HTR-8/SVneo (cell line): ENCODE measurements at places on chromosomes 11 and 22.
A peak's percentile ranks its signal among the peaks of the same experiment; 100 is the strongest.

DNA sequence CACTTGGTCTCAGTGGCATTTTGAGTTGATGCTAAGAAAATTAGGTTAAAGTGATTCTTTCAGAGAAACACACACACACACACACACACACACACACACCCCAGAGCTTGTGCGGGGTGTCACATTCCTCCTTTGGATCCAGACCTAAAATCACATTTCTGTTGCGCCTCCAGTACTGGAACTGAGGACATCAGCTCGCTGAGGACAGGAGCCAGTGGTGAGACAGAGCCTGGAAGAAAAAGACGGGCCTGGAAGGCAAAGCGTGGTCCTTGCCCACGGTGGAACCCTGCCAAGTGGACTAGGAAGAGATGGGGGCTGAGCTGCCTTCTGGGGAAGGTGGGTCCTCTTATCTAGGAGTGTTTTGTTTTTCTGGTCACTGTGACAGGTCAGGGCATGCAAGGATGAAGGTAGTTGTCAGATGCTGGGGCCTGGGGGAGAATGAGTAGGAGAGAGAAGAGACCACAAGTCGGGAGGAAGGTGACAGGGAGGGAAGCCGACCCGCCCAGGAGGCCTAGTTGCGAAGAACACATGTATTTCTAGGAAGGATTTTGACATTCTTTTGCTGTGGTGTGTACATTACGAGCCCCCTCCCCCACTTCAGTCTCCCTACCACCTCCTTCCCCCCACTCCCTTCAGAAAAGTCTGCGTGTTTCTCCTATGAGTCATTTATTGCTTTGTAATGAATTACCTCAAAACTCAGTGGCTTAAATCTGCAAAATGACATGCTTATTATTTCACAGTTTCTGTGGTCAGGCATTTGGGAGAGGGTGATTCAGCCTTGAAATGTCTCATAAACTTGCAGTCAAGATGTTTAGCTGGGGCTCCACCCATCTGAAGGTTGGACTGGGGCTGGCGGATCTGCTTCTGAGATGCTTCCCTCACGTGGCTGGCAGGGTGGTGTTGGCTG lies 4.8 kb upstream of the ELFN2 start:
- peak; percentile 84 for DNase-seq

- no peak for DNase-seq
Observed at GRCh38 chr11:43853781-43854180, 26.9 kb upstream of the ALKBH3 start.

GRCh38 chr11:6251120-6251733 lies 8.4 kb upstream of the CCKBR start:
- peak; percentile 65 for DNase-seq

- DNase-seq: no peak
Observed at GRCh38 chr22:45880091-45880715, 96.8 kb downstream of the WNT7B start.

- no peak for DNase-seq
Observed at GRCh38 chr22:41551877-41552582, 7.8 kb upstream of the POLR3H start.

DNA sequence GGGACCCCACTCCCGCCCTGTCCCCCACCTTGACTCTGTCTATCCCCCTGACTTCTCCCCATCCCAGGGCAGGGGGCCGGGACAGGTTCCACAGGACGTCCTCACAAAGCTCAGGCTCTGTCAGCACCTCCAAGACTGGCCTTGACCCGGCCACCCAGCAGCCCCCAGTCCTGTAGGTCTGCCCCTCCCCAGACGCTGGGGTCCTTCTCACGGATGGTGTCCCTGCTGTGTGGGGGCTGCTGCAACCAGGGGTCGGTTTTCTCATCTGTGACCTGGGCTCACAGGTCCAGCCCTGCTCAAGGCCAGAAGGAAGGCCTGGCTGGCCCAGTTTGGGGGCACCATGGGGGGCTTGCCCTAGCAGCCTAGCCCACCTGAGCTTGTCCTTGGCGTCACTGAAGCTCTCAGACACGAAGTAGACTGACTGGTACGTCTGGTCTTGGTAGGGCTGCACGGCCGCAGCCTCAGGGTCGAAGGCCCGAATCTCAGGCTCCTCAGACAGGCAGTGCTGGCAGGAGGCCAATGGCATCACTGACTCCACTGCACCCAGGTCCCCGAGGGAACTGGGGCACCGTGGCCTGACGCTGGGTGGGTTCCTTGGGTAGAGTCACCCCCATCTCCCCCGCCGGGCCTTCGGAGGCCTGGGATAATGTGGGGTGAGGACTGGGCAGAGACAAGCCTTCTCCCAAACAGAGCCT lies 4.0 kb upstream of the INS start:
- DNase-seq: no peak

DNA sequence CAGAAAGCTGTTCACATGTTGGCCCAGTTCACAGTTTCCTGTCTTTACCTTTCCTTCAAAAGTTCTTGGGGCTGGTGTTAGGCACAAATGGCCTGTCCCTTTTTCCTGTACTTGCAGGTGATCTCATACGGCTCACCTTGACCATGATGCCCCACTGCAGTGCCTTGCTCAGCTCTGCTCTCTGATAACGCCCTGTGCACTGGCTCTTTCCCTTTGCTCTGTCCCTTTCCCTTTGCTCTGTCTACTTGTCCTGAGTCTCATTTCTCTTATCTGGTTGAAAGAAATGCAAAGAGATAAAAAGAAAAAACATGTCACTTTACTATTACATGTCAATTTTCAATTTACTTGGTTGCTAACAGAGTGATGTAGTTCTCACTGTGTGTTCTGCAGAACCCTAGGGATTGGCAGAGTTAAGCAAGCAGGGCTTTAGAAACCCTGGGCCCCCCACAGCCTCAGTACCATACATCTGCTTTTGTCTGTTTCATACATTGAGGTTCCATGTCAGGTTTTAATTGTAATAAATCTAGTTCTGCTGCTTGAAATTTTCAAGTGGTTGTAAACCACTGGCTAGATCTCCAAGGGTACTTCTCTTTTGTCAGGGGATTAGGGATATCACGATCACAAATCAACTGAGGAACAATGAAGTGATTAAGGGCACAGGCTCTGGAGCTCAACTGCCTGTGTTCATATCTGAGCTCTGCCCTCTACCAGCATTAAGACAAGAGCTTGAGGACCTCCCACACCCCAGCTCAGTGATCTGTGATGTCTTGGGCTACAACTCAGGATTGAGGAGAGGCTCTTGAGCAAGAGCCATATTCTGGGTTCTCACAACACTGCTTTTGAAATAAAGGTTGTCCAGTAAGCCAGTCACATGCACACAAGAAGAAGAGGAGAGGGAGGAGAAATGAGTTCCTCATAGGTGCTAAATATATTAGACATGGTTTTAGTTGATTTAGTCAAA lies 16.3 kb upstream of the SORL1 start:
- DNase-seq: no peak

- DNase-seq: peak; percentile 73
Observed at GRCh38 chr11:100719809-100720221, 32.7 kb downstream of the ARHGAP42 start.

GRCh38 chr11:119055901-119056300 lies 1.1 kb downstream of the HYOU1 start:
- DNase-seq: peak; percentile 44

GRCh38 chr22:33006955-33007318 lies 51.2 kb downstream of the SYN3 start:
- no peak for DNase-seq

DNA sequence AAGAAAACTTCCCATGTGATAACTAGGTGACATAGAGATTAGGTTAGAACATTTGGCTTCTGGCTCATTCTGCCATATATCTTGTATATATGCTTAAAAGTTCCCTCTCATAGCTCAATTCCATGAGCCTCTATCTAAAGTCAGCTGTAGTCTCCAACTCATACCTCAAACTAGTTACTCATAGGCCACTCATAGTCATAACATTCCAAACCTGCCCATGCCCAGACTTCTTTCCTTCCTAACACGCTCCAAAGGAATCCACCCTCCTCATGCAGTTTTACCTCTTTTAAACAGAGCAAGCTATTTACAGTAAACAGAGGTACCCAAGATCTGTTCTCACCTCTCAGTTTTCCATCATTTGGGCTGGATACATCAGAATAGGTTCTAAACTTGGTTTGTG lies 39.4 kb downstream of the GLYATL2 start:
- DNase-seq: no peak

- no peak for DNase-seq
Observed at GRCh38 chr11:65440831-65441499, 18.4 kb downstream of the NEAT1 start.

DNA sequence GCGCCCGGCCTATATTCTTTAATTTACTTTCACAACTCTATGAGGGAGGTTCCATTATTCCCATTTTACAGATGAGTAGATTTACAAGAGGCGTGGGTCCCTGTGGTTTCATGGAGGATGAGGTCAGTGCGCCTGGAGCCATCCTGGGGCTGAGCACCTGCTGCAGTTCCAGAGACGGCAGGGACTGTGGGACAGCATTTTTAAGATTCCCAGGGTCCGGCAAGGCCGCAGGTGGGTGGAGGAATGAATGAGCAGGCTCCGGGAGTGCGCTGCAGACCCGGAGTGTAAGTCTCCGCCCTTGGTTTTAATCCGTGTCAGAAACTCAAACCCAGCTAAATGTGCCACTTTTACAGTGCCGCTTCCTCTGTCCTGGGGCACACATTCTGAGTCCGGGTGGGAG lies 4.1 kb upstream of the CHRM1 start:
- DNase-seq: no peak

DNA sequence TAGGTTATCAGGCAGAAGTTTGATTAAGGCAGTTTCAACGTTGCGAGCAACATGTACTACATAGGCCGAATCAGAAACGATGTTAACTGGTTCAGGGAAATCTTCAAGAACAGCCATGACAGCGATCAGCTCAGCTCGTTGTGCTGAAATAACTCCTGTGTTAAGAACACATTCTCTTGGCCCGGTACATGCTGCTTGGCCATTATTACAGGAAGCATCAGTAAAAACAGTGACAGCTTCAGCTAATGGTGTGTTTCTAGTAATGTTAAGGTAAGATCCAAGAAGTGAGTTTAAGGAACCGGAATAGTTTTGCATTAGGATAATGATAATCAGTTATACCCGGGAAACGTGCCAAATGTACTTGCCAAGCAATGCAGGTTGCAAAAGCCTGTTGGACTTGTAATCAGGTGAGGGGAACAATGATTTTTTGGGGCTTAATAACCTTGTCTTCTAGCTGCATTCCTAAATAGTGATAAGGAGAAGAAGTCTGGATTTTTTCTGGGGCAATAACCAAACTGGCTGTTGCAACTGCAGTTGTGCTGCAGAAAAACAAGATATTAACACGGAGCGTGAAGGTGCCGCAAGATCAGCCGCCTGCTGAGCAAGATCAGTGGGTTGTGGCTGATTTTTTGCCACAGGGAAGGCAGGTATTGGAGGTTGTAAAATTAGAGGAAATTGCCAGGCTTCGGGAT lies 14.3 kb downstream of the OR52K1 start:
- DNase-seq: no peak

GRCh38 chr11:124759266-124760204 lies 2.6 kb downstream of the ESAM start:
- DNase-seq: no peak

GRCh38 chr11:119149018-119149785 lies at the start of gene ABCG4:
ABCG4 (plus strand) TSS chr11:119149052; CDS start chr11:119149966, 914 bp downstream.
- no peak for DNase-seq

DNA sequence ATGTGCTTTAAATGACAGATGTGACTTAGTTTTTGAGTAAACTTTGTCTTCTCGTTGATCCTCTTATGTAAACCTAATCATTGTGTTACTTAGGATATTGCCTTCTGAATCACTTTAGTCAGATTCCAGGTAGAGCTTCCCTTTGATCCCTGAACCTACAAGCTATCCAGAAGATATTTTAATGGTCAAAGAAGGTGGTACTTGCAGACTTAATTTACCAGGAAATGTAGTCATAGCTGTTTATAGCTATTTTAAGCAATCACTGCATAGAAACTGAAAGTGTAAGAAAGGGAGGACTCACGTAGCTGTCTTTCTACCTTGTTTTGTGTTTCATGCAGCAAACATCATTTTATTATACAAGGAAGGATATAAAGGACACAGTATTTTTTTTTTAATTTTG lies 189.5 kb downstream of the DDX10 start:
- DNase-seq: no peak

DNA sequence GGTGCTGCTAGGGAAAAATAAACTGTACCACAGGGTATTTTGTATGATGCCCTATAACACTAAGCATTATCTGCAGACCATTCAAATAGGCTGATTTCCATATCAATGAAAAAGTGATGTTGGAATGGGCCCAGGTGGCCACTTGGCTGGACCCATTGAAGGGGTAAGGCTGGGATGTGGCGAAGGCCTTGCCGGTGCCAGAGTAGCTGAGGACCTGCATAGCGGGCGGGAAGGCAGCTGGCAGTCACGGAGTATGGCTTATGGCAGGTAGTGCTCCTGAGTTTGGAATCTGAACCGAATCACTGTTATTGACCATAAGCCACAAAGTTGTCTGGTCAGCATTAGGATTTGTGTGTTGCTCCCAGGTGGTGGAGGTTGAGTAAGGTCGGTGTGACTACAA lies 131.0 kb downstream of the MICAL2 start:
- DNase-seq: no peak

DNA sequence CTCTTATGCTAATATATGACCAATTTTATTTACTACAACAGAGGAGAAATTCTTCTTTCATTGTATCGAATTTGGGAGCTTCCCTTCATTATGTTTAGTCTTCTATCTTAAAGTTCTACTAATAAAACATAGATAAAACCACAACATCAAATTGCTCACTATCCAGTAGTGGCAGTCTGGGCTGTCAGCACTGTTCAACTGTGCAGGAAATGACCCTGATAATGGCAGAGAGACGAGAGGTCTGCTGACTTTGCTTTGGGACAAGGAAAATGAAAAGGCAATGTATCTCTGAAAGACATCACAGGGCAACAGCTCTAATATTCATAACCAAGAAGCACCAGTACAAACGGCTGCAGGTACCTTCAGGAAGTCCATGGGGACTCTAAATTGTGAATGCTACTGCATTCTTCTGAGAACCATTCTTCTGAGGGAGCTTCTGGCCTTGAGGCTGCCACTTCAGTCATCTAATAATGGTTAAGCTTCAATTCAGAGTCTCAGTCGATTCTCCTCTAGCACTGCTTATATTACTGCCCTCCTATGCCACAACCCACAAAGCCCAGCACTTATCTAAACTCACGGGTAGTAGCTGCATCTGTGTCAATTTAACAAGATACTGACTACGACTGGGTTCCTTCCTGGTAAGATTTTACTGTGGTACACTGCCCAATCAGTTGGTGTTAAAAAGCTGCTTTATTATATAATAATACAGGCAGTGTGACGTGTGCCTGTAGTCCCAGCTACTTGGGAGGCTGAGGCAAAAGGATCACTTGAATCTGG lies 44.2 kb downstream of the CKAP5 start:
- no peak for DNase-seq

- DNase-seq: no peak
Observed at GRCh38 chr11:90343673-90344072, 120.8 kb upstream of the CHORDC1 start.

DNA sequence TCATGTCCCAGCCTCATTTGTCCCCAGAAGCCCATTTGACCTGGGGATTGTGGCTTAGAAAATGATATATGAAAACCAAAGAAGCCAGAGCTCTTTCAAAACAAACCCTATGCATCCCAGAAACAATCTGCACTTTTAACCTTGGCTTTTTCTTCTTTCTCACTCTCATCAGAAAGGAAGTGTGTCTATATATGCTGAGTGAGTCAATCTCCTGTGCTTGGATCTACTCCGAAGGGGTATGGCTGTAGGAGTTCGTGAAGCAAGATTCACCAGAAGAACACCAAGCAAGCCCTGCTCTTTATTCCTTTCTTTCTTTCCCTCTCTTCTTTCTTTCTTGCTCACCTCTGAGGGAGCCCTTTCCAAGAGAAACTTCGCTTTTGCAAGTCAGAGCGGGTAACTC lies 636 bp downstream of the PAMR1 start:
- DNase-seq: no peak

GRCh38 chr11:9941991-9942390 lies 278.1 kb downstream of the SWAP70 start:
- no peak for DNase-seq

- DNase-seq: no peak
Observed at GRCh38 chr11:126993599-126993998, 7.0 kb downstream of the KIRREL3 start.
